Activated T-cell treated with anti-CD3 and anti-CD28 coated beads, Interleukin-2, amount 50 U/mL, for 72 hours (primary cell): ENCODE measurements at places on chromosomes 7 and 10. TPM values are rescaled to one million over a fixed set of nuclear protein-coding genes. Genes with fewer than 3 reads are reported as not detected.

DNA sequence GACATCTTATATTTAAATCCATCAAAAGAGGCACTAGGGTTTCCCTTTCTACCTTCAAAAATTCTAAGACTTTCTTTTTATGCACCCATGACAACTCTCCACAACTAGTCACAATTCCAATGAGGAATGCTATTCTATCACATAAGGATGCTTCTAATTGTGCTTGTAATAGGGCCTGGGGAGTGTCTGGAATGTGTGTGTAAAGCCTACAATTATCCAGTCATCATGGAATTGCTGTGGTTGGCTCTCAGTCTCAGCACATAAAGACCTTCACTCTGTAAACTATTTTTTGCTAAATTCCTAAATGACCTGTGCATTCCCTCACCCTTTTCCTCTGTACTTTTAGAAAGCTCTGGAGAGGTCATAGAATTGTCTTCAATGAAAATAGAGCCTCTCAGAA is 86.7 kb downstream of the EPDR1 start:
- DNase-seq: no peak

DNA sequence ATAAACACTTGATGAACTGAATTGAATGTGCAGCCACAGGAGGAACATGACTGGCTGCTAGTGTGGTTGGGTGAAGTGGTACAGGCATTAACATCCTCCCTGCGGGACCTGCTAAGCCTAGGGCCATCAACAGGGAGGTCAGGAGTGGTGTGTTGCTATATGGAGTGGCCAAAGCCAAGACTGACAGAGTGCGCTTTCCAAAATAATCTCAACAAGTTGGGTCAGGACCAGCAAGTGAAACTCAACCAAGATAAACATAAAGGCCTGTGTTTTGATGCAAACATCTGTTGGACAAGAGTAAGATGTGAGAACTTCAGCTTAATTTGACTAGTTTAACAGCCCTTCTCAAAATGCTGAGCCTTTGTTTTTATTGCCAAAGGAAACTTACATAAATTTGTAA is 97.7 kb downstream of the WDFY4 start:
- no peak for DNase-seq

DNA sequence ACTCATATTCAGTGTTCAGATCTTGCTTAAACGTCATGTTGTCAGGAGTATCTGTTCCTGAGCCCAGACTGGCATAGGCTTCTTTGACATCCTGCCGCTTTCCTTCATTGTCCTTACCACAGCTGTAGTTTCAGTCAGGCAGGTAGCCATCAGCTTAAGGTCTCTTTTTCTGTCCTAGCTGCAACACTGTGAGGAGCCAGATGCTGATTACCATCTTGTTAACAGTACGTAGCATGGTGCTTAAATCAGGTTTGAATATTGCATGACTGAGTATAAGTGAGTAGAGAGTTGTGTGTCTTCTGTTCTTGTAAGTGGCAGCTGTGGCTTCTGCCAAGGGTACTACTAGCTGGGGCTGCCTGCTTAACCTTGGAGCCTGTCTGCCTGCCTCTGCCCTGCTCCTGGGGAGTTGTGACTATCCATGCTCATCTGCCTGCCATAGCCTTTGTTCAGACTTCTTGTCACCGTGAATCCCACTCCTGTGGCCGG is 92.6 kb downstream of the MAPK8 start:
- DNase-seq: no peak

Gene INHBA
- total RNA-seq: 0.05 TPM

Gene ARHGAP12
- 5.2 TPM for total RNA-seq
